ENCODE measurements at places on chromosomes 2 and 18.

- no peak for DNase-seq
Observed at GRCh38 chr18:58307441-58307840, 263.4 kb downstream of the NEDD4L start.

DNA sequence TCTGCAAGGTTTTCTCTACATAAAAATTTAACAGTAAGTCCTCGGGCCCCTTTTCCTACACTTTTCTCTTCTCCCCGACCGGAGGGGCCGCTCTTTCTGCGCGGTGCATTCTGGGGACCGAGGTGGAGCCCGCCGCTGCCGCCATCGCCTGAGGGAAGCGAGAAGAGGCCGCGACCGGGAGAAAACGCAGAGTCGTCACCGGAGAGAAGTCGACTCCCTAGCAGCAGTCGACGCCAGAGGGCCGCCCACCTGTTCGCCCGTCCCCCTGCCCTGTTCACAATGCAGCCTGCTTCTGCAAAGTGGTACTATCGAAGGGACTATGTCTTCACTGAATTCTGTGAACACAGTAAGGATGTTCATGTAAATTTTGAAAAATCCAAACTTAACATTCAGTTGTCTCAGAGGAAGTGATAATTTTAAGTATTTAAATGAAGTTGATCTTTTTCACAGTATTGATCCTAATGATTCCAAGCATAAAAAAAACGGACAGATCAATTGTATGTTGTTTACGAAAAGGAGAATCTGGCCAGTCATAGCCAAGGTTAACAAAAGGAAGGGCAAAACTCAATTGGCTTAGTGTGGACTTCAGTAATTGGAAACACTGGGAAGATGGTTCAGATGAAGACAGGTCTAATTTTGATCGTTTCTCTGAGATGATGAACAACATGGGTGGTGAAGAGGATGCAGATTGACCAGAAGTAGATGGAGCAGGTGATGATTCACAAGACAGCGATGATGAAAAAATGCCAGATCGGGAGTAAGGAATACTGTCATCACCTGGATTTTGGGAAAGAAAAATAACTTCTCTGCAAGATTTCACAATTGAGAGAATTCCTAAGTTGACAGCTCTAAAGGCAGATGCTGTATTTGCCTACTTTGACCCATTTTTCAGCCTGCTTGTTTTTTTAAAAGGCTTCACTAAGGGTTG lies 55.8 kb downstream of the ASXL2 start:
- DNase-seq = peak; percentile 46

DNA sequence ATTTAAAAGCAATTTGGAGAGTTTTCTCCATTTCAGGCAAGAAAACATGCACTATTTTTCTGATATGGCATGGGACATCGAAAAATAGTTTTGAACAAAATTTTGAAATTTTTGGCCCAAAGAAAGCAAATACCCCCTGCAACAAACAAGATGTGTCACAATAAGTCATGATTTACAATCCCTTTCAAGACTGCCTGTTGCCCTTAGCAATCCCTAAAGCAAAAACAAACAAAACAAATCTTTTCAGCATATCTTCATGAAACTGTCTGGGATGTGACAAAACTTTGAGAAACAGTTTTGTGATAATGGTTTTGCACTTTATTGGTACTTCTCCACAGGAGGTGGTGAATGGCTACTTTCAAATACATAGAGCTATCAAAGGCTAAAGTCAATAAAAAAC lies 1888.7 kb upstream of the PIK3C3 start:
- no peak for DNase-seq

DNA sequence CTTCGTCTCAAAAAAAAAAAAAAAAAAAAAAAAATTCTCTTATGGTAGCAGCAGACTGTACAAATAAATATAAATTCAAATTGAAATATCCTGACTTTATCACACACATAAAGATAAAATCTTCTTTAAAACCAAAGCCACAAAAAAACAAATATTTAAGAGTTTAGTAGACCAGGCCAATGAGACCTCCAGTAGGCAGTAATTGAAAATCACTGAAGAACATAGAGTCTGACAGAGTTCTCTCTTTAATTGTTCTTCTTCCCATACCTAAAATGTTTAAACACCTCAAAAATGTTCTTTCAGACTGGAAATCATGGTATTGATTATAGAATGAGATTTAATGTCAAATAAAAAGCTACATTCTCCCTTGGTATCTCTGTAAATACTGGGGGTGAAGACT lies 20.8 kb downstream of the PRPF40A start:
- no peak for DNase-seq

- no peak for DNase-seq
Observed at GRCh38 chr2:197339016-197339415, 28.4 kb upstream of the ANKRD44 start.

- DNase-seq = no peak
Observed at GRCh38 chr2:109222825-109223471, 93.9 kb downstream of the SH3RF3 start.

DNA sequence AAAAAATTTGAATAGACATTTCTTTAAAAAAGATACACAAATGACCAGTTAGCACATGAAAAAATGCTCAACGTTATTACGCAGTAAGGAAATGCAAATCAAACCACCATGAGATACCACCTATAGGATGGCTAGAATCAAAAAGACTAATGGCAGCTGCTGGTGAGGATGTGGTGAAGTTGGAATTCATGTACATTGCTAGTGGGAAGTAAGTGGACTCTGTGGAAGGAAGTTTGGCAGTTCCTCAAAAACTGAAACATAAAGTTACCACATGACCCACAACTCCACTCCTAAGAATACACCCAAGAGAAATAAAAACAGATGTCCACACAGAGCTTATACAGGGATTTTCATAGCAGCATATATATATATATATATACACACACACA lies 51.2 kb downstream of the MBP start:
- DNase-seq = no peak

GRCh38 chr18:6546229-6546628 lies 131.5 kb upstream of the L3MBTL4 start:
- no peak for DNase-seq

Data from central memory CD8-positive, alpha-beta T cell (primary cell).